ENCODE measurements at places on chromosomes 11 and 22. TPM values are rescaled to one million over a fixed set of nuclear protein-coding genes. Genes with fewer than 3 reads are reported as not detected.

DNA sequence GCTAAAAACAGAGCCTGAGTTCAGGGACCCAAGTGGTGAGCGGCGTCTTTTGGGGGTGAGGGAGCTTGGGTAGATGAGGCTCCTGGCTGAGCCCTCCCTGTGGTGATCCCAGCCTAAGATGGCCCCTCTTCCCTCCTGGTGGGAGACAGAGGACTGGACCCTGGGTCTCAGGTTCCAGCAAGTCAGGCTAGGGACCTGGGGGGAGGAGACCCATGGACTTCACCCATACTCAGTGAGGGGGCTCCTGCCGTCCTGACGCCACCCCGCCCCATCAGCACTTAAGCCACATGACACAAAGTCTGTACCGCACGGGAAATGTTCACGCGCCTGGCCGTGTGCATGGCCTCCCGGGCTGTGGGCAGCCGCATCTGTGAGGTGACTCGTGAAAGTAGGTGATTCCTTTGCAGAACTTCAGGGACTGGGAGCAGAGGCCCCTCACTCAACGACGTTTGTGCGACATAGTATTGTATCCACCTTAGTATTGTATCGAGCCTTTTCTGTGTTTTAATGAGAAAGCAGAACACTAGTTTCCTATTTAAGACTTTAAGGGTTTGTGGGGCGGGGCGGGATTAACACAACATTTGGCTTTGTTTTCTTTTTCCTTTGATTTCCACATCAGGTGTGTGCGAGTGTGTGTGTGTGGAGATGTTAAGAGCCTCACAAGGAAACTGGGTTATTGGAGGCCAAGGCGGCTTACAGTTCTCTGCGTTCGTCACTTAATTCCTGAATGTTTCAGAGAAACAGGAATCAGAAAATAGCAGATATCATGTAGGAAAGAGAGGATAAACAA, 18.4 kb upstream of the TMEM191C start:
- no peak for DNase-seq

- no peak for DNase-seq
These were observed 2.3 kb downstream of the CABP7 start for GRCh38 chr22:29722151-29722550.

DNA sequence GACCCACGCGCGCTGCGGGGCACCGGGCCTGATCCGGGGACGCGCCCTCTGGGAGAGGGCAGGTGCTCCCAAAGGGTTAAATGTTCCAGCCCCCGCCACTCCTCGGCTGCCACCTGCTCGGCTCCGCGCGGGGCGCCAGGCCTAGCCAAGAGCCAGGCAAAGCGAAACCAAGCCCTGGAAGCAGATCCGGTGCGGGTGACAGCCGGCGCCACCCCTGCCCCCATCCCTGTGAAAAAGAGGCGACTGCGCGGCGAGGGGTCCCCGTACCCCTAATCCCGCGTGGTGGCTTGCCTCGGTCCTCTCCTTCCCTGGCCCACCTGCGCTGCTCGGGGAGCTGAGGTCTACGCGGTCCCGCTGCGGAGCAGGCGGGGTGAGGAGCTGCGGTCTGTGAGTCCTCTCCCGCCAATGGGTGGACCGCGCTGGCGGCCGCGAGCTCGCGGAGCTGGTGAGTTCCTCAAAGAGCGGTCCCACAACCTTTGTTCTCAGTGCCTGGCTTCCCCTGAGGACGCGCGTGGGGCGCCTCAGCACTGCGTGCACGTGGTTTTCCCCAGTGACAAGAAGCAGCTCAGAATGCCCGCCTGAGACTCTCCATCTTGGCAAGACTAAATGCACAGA, at the start of gene ME3:
ME3 (minus strand) TSS at position 610 of the 615 bp plus-strand sequence.
- DNase-seq = no peak

GRCh38 chr11:123437236-123437979, 7.3 kb downstream of the GRAMD1B start:
- DNase-seq = no peak

DNA sequence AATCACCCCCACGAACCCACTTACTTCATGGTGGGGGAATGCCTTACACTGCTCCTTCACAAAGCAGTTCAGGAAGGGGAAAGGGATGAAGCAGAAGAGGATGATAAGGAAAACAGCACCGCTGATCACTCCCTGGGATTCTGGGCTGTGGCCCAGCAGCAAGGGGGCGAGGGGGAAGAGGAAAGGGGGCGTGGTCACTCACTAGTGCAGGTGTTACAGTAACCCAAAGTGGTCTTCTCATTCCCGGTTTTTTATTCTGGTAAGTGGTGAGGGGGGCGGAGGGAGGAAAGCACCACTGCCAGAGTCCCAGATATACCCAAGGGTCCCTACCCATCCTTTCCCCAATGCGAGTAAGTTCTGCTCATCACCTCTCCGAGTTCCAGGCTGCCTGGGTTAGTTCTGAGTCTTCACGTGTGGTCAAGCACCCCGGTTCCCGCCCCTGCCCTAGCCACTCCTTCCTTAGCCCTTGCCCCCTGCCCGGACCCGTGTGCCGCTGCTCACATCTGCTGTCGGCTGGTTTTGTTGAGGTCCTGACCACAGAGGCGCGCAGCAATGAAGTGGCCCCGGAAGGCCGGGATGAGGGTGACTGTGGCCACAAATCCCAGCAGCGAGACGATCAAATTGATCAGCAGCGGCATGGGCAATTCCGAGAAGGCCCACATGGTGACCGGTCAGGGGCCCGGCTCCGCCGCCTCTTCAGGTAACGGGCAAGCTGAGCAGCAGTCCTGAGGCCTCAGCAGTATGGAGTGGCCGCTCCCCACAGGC, 477 bp downstream of the DPAGT1 start:
- no peak for DNase-seq

GRCh38 chr22:50245214-50246072, 620 bp upstream of the TUBGCP6 start:
- peak; percentile 28 for DNase-seq

GRCh38 chr11:32830796-32831195, 1.1 kb downstream of the PRRG4 start:
- DNase-seq = peak; percentile 48

GRCh38 chr11:69950120-69950519, 128.0 kb upstream of the ANO1 start:
- peak; percentile 47 for DNase-seq

DNA sequence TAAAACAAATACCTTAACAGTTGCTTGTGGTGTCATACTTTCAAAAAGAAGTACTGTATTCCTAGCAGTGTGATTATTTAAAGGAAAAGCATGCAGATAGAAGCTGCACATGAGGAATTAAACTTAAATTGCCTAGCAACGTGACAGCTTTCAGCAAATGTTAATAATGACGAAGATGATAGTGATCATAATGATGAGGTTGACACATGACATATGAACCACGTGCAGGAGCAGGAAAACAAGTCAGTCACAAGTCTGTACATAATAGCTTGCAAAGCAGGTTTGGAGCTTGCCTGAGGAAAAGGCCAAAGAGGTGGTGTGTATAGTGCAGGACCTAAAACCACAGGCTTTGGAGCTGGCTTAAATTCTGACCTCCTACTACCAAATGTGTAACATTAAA, 30.6 kb upstream of the PIK3C2A start:
- peak; percentile 64 for DNase-seq

DNA sequence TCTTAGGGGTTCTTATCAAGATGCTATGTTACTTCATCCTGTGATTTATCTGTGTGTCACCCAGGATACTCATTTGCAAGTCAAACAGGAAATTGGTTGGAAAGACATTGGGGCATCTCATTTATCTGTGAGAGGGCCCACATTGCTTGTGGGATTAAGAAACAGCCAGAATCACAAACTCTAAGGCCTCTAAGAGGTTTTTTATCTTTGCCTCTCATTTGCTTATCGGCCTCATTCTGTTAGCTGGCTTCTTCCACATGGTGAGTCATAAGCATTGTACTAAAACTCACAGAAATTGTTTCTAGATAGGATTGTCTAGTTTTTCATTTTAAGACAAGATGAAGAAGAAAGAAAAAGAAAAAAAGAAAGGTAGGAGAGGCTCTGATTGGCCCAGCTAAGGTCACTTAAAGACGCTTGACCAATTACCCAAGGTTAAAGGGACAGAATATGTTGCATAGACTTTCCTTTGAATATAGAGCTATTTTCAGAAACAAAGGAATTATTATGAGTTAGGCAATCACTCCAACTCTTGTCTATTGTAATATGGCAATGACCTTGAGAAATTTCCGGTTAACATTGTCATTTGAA, 121.9 kb downstream of the ARHGAP42 start:
- DNase-seq = peak; percentile 37

The POU2F3 gene
- total RNA-seq = 0.17 TPM

The MMP27 gene
- total RNA-seq = not detected

The KRTAP5-7 gene
- total RNA-seq = not detected

The RHOD gene
- 234 TPM for total RNA-seq

The CD3D gene
- not detected for total RNA-seq

The H19 gene
- total RNA-seq = 1.8 TPM

The ADORA2A gene
- 1.7 TPM for total RNA-seq

The LDHAL6A gene
- not detected for total RNA-seq

The C1QTNF4 gene
- 0.27 TPM for total RNA-seq

The AQP11 gene
- total RNA-seq = 0.67 TPM
